ENCODE measurements at places on chromosomes 6 and 20. TPM values are rescaled to one million over a fixed set of nuclear protein-coding genes. Genes with fewer than 3 reads are reported as not detected.

DNA sequence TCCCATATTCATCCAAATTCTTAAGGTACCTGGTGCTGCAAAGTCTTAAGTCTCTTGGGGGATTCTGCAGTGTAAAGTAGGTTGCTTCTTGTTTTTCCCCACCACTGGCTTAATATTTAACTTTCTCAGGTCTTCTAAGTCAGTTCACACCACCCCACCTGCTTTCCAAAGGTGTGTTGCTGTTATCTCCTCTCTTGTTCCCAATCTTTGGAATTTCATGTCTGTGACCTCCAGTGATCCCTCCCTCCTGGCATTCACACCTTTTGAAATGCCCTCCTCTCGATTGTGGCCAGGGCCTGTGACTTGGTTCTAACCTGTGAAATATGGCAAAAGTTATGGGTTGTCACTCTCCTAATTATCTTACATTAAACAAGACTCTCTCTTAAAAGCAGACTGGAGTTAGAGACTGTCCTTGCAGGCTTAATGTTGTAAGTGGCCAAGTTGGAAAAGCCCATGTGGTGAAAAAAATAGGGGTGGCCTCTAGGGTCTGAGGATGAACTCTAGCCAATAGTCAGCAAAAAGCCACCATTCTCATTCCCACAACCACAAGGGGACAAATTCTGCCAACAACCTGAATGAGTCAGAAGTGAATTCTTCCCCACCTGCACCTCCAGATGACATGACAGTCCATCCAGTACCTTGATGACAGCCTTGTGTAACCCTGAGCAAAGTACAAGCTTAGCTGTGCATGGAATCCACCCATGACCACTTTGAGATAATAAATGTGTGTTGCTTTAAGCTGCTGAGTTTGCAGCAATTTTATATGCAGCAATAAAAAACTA lies 45.1 kb downstream of the ADGRF1 start:
- DNase-seq: peak; percentile 54

KCNG1 gene
- 1.5 TPM for total RNA-seq

- no peak for DNase-seq
Observed at GRCh38 chr20:19785173-19785982, 27.3 kb downstream of the RIN2 start.

DNA sequence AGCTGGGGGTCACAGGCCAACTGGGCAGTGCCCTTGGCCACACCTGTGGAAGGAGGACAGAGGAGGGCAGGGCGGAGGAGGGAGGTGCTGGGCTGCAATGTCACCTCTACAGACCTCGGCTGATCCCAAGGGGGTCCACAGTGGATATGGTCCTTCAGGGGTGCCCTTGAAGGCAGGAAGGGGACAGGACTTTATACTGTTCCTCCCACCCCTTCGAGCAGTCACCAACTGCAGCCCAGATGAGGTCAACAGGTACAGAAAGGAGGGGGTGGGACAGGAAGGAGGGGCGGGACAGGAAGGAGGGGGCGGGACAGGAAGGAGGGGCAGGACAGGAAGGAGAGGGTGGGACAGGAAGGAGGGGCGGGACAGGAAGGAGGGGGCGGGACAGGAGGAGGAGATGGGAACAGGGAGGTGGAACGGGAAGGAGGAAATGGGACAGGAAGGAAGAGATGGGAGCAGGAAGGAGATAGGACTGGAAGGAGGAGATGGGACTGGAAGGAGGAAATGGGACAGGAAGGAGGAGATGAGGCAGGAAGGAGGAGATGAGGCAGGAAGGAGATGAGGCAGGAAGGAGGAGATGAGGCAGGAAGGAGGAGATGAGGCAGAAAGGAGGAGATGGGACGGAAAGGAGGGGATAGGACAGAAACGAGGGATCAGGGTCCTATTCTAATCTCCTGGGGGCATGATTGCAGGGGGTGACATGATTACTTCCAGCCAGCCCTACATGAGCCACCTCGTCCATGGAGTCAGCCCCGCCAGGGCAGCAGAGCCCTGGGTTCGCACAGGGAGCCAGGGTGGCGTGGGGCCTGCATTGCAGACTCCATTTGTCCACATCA lies 19.4 kb upstream of the MRGBP start:
- DNase-seq: peak; percentile 91

DNA sequence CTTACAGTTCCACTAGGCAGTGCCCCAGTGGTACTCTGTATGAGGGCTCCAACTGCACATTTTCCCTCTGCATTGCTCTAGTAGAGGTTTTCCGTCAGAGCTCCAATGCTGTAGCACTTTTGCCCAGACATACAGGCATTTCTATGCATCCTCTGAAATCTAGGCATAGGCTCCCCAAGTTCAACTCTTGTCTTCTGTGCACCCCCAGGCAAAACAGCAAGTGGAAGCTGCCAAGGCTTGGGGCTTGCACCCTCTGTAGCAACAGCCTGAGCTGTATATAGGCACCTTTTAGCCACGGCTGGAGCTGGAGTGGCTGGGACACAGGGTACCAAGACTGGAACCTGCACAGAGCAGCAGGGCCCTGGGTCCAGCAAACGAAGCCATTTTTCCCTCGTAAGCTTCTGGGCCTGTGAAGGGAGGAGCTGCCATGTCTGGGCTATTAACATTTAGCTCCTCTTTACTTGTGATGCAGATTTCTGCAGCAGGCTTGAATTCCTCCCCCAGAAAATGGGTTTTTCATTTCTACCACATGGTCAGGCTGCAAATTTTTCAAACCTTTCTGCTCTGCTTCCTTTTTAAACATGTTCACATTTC lies 596.2 kb upstream of the ADGRB3 start:
- no peak for DNase-seq

GRCh38 chr6:125157725-125158124 lies 4.2 kb downstream of the TPD52L1 start:
- no peak for DNase-seq

- no peak for DNase-seq
Observed at GRCh38 chr6:170007468-170008293, 256.3 kb downstream of the ERMARD start.

C6orf118 gene
- not detected for total RNA-seq

PGC gene
- 8.9 TPM for total RNA-seq

DNA sequence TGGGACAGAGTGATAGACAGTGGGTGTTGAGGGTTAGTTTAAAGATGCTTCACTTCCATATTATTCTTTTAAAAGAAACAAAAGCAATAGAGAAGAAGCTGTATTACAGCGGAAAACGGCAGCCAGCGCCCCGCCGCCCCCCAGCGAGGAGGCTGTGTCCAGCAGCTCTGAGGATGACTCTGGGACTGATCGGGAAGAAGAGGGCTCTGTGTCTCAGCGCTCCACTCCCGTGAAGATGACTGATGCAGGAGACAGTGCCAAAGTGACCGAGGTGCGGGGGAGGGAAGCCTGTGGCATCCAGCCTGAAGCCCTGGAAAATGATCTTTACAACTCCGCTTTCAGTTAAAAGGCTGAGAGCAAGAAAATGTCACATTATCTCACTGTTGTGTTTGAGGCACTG lies 100.2 kb downstream of the FIG4 start:
- DNase-seq: no peak

- peak; percentile 42 for DNase-seq
Observed at GRCh38 chr6:18823782-18824386, 436.7 kb downstream of the RNF144B start.

DNA sequence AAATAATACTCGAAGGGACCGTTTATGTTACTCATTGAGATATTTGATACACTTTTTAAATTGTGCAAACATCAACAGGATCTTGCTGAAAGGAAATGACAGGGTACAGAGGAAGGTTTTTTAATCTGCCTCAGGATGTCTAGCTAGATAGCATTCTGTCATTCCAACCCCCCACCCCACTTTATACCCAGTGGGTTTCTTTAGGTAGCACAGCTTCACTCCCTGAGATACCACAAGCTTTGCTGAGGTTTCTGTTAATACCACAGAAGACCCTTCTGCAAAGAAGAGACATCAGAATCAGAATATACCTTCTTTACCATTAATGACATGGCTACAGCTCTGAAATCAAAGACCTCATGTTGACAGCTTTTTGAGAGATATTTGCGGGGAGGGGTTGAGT lies 1.3 kb downstream of the PHACTR2 start:
- DNase-seq: no peak

NCR2 gene
- total RNA-seq: not detected
